Thoracic aorta (tissue), 2 donors: ENCODE measurements at places on chromosomes 1 and 21. TPM values are rescaled to one million over a fixed set of nuclear protein-coding genes. Genes with fewer than 3 reads are reported as not detected.

GRCh38 chr1:159653201-159653600 is 61.2 kb downstream of the CRP start:
- no peak for DNase-seq

DNA sequence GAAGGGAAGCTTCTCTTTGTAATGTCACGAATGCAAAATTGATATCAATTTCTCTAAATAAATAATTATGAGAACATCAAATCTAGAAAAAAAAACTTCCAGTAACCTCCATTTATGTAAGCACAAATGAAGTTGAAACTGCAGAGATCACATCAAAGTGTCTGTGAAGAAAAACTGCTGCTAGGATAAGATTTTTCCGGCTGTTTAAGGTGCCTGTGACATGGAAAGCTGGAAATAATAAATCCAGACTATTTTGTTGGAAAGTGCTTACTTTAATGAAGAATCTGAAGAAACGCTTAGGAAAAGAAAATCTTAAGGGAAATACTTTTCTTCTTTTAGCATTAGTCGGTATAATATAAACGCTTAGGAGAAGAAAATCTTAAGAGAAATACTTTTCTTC is 57.0 kb downstream of the CHRM3 start:
- DNase-seq = no peak

DNA sequence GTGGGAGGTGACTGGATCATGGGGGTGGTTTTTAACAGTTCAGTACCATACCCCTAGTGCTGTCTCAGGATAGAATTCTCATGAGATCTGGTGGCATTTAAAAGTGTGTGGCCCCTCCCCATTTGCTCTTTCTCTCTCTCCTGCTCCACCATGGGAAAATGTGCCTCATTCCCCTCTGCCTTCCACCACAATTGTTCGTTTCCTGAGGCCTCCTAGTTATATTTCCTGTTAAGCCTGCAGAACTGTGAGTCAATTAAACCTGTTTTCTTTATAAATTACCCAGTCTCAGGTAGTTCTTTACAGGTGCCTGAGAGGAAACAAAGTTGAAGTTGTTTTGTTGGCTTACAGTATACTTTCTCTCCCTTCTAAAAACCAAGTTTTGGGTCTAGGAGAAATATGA is 23.1 kb upstream of the SLC22A15 start:
- DNase-seq = no peak

- DNase-seq = no peak
Measured at GRCh38 chr1:155198547-155198906, 9.2 kb downstream of the THBS3 start.

DNA sequence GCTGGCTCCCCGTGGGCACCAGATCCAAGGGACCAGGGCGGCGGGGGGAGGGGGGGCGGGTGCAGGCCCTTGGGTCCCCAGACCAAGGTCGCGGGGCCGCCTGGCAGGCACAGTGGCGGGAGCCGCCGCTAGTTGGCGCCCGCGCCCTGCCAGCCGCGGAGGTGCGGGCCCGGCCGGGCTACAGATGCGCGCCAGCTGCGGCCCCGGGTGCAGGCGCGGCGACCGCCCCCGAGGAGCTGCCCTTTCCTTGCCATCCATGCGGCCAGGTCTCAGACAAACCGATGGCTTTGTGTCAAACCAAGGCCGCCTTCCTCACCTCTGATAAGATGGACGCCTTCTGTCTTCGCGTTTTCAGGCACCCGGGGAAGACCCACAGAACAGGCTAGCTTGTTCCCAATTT is 2.2 kb upstream of the RUNX3 start:
- DNase-seq = no peak

DNA sequence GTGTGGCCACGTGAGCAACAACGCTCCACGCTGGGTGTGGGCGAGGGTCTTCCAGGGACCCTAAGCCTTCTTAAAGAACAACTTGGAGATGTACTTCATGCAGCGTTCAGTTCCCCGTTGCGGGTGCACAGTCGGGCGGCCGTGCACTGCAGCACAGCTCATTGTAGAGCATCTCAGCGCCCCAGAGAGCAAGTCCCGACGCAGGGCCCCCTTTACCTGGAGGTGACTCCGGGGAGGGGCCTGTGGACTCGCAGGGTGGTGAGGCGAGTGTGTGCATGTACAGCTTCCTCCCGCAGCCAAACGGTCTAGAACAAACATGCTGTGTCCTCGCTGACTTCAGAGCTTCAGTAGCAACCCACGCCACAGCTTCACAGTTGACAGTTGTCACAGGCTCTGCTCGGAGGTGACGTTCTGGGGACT is 19.5 kb downstream of the RRP1 start:
- DNase-seq = no peak

GRCh38 chr1:195933835-195934234 is 674.4 kb downstream of the KCNT2 start:
- no peak for DNase-seq

- no peak for DNase-seq
Measured at GRCh38 chr1:211643324-211644212, 31.9 kb downstream of the NEK2 start.

- no peak for DNase-seq
Measured at GRCh38 chr1:199273837-199274379, 635.1 kb downstream of the PTPRC start.

DNA sequence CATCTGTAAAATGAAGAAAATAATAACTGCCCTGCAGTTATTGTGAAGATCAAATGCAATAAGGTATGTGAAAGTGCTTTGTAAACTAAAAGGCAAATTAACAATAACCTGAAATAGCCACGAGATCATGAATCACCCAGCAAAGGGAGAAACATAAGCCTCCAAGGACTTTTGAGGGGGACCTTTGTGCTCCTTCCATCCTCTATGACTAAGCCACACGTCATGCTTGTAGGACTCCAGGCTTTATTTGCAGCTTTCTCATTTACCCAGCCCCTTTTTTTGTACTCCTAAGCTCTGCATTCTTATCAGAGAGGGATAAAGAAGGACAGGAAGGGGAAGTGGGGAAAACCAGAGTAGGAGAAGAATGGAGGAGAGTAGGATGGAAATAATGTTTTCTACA is 115.1 kb downstream of the PROX1 start:
- no peak for DNase-seq

- no peak for DNase-seq
Measured at GRCh38 chr1:7422966-7423365, 348.1 kb upstream of the VAMP3 start.

DNA sequence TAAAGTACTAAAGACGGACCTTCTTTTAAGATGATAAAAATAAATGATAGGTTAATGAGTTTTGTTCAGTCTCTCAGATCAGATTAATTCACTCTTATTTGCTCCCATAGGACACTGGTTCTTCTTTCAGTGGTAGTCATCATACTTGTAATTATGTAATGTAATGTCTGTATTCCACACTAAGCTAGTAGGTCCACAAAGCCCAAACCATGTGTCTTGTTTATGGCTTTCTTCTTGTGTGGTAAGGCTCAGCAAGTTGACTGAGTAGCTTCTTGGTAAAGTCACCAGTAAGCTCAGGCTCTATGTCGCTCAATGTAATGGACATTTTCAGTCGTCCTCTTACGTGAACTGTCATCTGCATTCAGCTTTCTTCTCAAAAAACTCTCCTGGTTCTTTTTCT is 2.5 kb downstream of the LYPLAL1 start:
- no peak for DNase-seq

DNA sequence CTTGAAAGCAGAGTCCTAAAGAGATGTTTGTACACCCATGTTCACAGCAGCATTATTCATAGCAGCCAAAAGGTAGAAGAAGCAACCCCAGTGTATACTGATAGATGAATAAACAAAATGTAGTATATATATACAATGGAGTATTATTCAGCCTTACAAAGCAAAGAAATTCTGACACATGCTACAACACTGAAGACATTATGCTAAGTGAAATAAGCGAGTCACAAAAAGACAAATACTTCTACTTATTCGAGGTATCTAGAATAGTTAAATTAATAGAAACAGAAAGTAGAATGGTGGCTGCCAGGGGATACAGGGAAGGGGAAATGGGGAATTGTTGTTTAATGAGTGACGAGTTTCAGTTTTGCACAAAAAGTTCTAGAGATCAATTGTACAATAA is 23.5 kb downstream of the COP1 start:
- DNase-seq = no peak

- DNase-seq = no peak
Measured at GRCh38 chr1:65512383-65512782, 91.9 kb downstream of the LEPR start.

- no peak for DNase-seq
Measured at GRCh38 chr1:97174039-97174704, 452.6 kb downstream of the PTBP2 start.

DNA sequence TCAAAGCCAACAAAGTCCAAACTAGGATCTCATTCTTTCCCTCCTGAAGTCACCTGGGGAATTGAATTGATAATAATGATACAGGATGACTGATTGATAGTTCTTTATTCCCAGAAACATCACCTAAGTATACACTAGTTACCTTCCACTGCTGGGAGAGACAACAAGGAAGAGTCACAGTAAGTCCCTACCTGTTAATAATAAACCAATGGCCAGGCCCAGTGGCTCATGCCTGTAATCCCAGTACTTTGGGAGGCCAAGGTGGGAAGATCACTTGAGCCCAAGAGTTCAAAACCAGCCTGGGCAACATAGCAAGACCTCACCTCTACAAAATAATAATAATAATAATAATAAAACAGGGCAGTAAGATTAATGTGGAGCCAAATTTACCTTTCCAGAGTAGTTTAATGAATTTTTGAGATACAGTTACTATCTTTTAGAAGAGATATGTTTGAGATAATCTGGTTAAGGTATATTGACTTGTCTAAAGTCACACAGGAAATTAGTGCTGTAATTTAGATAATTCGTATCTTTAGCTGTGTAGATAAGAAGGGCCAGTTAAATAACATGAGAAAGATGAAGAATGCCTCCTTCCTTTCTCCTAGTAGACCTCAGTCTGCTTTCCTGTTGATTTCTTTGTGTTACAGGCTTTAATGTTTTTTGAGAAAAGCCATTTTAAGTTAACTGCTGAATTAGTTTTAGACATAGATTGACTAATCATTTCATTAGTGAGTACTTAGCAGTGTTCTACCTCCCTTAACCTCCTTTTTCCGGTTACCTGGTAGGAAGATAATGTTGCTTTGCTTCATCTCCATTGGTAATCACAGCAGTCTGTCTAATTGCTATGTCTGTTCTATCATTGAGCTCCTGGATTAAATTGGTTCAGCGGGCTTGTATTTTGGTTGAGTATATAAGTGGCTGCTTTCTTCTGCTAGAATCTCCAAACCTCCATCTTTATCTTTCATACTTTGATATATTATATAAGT is 22.0 kb downstream of the SMAP2 start:
- no peak for DNase-seq

DNA sequence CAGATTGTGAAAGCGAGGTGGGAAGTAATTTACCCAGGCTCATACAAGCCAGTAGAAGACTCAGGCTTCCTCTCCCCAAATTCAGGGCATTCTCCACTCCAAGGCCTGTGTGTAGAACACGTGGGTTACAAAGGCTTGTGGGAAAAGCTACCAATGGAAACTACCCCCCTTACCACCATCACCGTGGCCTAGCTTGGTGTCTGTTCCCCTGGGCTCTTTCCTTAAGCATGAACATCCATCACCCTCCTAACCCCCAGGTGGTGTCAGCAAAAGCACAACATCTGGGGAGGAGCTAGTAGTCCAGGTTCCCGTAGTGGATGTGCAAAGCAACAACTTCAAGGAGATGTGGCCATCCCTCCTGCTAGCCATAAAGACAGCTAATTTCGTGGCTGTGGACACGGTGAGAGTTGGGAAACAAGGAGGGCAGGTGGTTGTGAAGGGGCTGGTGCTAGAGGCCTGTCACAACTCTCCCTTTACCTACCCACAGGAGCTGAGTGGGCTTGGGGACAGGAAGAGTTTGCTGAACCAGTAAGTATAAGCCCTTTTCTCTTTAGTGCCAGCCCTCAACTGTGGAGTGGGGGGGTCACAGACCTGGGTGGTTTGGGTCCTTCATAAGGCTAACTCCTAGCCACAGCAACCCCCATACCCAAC is 701 bp upstream of the MUTYH start:
- no peak for DNase-seq

DNA sequence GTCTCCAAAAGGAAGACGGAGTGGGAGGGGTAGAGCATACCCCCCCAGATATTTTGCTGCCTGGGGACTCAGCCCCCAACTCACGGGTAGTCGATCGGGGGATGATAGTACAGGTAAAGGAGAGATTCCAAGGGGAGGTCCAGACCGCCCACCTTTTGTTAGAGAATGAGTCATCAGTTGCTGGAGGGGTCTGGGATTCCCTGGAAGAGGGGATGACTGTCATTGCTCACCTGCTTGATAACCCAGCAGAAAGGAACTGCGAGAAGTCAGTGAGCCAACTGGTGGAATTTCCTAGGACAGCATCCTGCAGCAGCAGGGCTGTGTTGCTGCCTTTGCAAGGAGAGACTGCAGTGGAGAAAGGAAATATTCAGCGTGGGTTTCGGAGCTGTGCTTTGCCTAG is 64.4 kb downstream of the MACF1 start:
- DNase-seq = no peak

DNA sequence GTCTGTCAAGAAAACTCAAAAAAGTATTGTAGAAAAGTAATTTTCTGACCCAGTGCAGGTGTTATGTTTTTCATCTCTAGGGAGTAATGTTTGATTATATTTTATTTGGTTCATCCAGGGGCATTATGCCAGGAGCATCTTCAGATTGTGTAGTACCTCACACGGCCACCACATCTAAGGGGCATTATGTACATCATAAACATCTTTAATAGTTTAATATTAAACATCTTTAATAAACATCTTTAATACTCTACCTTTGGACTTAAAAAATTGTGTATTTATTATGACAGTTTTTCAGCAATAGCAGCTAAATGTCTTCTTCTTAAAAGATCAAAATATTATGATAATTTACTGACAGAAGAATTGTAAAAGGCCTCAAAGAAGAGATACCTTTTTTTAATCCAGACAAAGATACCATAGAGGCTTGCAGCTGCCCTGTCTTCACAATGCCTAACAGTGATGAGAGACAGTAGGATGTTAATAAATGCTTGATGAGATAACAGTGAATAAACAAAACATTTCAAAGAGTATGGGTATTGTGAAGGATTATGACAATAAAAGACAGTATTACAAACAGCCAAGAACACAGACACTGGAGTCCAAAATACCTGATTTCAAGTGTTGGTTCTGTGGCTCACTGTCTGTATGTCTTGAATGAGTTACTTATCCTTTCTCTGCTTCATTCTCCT is 240.9 kb upstream of the ADGRL2 start:
- no peak for DNase-seq

DNA sequence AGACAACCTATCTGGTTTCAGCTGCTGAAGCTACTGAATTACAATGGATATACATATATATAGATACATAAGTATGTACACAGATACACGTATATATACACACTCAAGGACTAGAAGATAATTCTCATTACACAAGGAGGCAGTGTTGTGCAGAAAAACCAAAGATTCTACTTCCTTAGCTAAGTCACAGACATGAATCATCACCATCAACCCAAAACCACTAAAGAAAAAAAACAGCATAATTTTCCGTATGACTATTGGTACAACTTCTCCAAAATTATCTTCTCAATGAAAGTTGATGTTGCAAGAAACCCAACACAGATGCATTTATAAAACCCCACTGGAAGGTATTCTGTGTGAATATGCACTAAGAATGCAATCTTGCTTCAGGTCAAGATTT is 36.8 kb upstream of the RPF1 start:
- DNase-seq = no peak

RIMS3 gene
- total RNA-seq = 33.7 TPM

TOR1AIP1 gene
- 99.5 TPM for total RNA-seq

AK5 gene
- 1.4 TPM for total RNA-seq

WLS gene
- 73.9 TPM for total RNA-seq

CLCA4 gene
- total RNA-seq = not detected

AADACL4 gene
- total RNA-seq = not detected

TRIM62 gene
- total RNA-seq = 14.0 TPM

LCE1B gene
- not detected for total RNA-seq

C4BPA gene
- 0.71 TPM for total RNA-seq

KRTAP25-1 gene
- total RNA-seq = not detected

COL9A2 gene
- total RNA-seq = 36.4 TPM

RFX5 gene
- total RNA-seq = 49.3 TPM
